ENCODE measurements at places on chromosomes 13 and 19.

DNA sequence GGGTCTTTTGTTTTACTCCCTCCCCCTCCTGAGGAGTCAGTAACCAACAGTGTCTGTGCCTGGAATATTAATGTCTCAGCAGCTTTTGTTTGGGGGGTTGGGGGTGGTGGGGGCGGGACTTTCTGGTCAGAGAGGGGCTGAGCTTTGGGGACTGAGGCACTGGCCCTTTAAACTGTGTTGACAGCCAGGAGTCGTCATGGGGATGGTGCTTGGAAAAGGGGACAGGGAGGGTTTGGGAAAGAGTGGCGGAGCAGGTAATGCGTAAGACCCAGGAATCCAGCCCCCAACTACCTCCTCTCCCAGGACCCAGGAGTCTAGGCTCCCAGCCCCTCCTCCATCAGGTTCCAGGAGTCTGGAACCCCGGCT lies 5.2 kb downstream of the CADM4 start:
- no peak for DNase-seq

DNA sequence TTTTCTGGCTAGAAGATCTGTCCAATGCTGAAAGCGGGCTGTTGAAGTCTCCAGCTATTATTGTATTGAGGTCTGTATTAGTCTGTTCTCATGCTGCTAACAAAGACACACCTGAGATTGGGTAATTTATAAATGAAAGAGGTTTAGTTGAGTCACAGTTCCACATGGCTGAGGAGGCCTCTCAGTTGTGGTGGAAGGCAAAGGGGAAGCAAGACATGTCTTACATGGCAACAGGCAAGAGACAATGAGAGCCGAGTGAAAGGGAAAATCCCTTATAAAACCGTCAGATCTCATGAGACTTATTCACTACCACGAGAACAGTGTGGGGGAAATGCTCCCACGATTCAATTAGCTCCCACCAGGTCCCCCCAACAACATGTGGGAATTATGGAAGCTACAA lies 980.4 kb downstream of the SLITRK5 start:
- no peak for DNase-seq

DNA sequence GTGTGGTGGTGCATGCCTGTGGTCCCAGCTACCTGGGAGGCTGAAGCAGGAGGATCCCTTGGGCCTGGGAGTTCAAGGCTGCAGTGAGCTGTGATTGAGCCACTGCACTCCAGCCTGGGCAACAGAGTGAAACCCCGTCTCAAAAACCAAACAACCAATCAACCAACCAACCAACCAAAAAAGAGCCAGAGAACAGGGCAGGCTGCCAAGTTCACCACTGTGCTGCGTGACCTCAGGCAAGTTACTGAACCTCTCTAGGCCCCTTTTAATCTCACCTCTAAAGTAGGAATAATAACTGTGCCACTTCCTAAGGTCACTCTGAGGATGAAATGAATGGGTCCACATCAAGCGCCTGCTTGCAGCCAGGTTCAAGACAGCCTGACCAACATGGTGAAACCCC lies 16.9 kb downstream of the TJP3 start:
- DNase-seq: no peak

GRCh38 chr13:51237386-51237785 lies 15.2 kb downstream of the FAM124A start:
- no peak for DNase-seq

- DNase-seq: no peak
These were observed 113.4 kb downstream of the ZAR1L start for GRCh38 chr13:32201809-32202208.

- DNase-seq: peak; percentile 68
These were observed 878 bp upstream of the ADAMTSL5 start for GRCh38 chr19:1513499-1514294.

DNA sequence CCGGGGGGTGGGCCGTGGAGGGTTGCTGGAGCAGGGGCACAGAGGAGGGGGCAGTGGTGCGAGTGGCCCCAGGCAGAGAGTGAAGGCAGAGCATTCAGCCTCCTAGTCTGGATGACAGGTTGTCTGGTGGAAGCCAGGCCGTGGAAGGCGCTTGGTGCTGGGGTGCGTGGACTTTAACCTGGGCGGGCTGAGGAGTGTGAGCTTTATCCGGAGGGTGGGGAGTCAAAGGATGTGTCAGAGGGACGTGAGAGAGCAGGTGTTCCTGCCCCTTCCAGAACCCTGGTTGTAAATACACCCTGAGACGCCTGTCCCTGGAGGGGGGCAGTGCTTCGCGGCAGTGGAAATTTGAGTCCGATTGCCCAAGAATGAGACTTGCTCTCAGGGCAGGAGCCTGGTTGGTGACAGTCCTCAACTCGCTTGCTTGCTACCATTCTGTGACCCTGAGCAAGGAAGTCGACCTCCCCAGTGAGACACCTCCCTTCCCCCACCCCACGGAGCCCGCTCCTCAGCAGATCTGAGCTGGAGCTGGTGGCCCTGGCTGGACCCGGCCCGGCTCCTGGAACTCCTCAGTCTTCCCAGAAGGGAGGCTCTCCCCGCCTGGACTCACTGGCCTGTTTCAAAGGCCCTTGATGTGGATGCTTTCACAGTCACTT lies 2.3 kb downstream of the SPPL2B start:
- DNase-seq: no peak

DNA sequence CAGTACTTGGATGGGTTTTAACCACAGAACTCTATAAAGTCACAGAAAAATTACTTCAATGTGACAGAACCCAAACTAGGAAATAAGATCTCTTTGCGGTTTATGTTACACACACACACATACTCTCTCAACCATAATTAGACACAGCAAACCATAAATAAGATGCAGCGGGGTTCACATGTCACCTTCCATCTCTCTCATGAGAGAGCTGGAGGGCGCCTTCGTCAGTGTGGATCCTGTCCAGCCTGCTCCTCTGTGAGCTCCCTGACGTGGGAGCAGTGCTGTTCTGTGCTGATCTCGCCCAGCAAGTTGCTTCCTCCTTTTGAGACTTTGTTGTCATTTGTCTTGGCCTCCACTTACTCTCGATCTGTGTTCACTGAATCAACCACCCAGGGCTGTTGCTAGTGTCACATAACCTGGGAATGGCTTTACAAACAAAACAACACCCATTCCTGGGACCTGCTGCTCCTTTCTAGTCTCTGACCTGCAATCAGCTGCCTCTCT lies 204.9 kb upstream of the KL start:
- peak; percentile 42 for DNase-seq

DNA sequence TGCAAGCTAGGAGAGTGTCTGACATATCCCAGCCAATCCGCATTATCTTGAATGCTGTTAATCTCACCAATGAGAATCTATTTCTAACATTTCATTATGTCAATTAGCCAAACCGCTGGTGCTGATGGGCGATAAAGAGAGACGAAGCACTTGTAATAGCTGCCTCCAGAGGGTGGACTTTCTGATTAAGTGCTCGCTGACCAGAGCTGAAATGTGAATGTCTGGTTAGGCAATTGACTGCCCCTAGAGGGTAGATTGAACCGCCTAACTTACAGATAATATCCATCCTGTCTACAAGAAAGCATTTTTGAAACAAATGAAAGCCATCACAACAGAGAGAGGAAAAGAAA lies 552 bp upstream of the GRWD1 start:
- DNase-seq: peak; percentile 17

DNA sequence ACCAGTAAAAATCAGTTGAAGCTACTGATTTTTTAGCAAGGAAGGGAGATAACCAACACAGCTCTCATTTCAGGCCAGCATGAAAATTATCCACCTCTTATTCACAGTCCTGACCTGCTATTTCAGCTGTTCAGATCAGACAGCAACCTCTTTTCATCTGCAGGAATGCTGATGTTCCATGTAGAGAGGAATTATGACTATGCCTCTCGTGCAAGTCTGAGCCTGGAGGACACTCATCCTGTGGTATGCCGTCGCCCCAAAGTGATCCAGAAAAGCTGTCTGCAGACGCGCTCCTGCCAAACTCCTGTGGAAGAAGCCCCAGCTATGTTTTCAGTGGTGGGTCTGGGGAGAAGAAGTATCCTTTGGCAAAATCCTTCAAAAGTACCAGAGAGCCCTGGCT lies 563.5 kb upstream of the SLITRK1 start:
- no peak for DNase-seq

GRCh38 chr13:94967183-94968039 lies 255.1 kb upstream of the SOX21 start:
- DNase-seq: no peak

Data from activated CD4-positive, alpha-beta T cell treated with anti-CD3 and anti-CD28 coated beads, Interleukin-2, amount 10 ng/mL, durations not matched to agents 7 days and 5 days (primary cell).